M059J (cell line): ENCODE measurements at places on chromosomes 12 and 14. TPM values are rescaled to one million over a fixed set of nuclear protein-coding genes. Genes with fewer than 3 reads are reported as not detected.

DNA sequence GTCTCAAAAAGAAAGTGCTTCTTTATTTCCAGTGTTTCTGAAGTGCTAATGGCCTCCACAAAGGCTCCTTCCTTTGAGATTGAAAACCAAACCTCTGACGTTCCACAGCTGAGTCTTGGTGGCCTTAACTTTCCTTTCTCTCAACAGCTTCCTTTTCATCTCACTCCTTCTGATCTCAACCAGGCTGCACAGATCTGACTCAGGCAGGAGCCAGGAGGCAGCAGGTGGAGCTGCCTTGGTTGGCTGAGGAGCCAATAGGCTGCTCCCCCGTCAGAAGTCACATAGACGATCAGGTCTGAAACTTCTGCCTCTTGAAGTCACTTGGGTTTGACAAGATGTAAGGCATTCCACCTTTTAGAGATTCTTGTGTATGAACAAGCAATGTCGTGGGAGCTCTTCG, 9.1 kb upstream of the KCNA5 start:
- no peak for DNase-seq

GRCh38 chr14:57009585-57010515, 199.6 kb upstream of the OTX2 start:
- no peak for DNase-seq

SCNN1A gene
- 1.5 and 4.5 TPM in 2 replicates for total RNA-seq

DNA sequence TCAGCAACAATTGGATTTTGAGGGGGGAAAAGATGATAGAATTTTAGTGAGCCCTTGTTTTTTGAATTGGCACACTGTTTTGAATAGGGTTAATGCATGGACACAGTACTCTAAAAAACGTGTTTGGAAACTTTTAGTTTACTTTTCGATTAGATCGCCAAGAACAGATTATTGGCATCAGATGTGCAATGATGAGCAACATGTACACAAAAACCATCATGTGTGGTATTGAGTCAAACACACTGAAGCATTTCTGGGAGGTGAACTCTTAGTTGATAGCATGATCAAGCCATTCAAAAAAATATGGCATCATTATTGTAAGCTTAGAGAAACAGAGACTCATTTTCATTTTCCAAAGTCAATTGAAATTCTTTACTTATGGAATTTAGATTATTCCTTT, 329.2 kb downstream of the ADAMTS20 start:
- DNase-seq = no peak

DNA sequence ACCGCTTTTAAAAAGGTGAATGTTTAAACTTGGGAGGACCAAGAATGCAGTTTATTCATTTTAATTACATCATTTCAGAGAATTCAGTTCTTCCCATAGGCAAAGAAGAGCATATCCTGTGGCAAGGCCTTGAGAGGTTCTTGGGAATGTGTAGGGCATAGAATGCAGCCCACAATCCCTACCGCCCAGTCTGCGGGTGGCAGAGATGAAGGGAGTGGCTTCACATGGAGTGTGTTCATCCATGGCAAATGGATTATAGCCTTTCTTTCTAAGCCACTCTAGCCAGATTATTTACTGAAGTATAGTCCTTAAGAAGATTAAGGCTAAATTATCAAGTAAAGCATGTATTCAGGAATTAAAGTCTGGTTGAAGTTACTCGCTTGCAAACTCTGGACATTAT, 97.4 kb downstream of the TSPAN8 start:
- no peak for DNase-seq
